ENCODE measurements at places on chromosomes 13 and 19.

- no peak for DNase-seq
Measured at GRCh38 chr13:24392972-24393371, 83.6 kb downstream of the C1QTNF9 start.

DNA sequence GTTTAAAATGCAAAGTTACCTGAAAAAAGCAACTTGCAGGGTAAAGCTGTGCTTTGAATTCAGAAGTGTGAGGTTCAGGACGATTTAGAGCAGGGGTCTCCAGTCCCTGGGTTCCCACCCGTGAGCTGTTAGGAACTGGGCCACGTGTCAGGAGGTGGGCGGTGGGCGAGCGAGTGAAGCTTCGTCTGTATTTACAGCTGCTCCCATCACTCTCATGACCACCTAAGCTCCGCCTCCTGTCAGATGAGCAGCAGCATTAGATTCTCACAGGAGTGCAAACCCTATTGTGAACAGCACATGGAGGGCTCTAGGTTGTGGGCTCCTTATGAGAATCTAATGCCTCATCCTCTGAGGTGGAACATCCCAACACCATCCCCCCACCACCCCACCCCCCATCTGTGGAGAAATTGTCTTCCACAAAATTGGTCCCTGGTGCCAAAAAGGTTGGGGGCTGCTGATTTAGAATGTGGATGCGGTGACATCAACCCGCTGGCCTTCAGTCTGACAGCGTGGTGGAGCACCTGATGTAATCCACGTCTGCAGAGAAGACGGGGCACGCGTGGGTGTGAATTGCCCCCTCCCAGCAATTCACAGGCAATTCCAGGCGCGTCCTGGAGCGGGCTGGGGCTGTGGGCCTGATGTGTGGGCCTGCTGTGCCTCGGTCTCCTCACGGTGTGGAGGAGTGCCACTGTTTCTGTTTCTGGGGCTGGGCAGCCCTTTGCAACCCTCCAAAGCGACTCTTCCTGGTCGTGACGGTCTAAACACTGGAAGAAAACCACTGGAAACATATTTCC lies 214.0 kb upstream of the SOX1 start:
- DNase-seq, result no peak

- DNase-seq, result peak; percentile 41
Measured at GRCh38 chr13:33676045-33676989, 141.6 kb upstream of the RFC3 start.

GRCh38 chr19:50520822-50521465 lies 7.2 kb upstream of the ASPDH start:
- DNase-seq, result no peak

- no peak for DNase-seq
Measured at GRCh38 chr19:8304841-8305621, 3.1 kb downstream of the CD320 start.

DNA sequence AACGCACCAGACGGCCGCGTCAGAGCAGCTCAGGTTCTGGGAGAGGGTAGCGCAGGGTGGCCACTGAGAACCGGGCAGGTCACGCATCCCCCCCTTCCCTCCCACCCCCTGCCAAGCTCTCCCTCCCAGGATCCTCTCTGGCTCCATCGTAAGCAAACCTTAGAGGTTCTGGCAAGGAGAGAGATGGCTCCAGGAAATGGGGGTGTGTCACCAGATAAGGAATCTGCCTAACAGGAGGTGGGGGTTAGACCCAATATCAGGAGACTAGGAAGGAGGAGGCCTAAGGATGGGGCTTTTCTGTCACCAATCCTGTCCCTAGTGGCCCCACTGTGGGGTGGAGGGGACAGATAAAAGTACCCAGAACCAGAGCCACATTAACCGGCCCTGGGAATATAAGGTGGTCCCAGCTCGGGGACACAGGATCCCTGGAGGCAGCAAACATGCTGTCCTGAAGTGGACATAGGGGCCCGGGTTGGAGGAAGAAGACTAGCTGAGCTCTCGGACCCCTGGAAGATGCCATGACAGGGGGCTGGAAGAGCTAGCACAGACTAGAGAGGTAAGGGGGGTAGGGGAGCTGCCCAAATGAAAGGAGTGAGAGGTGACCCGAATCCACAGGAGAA lies 1.9 kb downstream of the PPP1R12C start:
- DNase-seq, result no peak

Data from skin of body (tissue), 3 donors.